Tibial nerve (tissue), 4 donors: ENCODE measurements at places on chromosomes 3 and 15.

GRCh38 chr15:33209575-33210481 is 15.3 kb upstream of the FMN1 start:
- no peak for DNase-seq

GRCh38 chr15:78063970-78064385 is 13.5 kb downstream of the TBC1D2B start:
- no peak for DNase-seq

DNA sequence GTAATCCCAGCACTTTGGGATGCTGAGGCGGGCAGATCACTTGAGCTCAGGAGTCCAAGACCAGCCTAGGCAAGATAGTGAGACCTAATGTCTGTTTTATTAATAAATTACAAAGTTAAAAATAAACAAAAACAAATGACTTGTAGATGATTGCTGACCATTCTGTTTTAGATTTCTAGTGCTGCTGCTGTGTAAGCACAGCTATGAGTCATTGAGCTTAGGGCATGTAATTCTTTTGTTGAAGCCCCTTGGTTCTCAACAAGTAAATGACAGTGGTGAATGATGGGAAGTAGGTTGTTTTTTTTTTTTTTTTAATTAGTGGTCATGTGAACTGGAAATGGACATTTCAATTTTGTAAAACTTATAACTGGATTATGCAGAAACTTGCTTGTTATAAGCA is 63.3 kb downstream of the LEO1 start:
- DNase-seq, result no peak

DNA sequence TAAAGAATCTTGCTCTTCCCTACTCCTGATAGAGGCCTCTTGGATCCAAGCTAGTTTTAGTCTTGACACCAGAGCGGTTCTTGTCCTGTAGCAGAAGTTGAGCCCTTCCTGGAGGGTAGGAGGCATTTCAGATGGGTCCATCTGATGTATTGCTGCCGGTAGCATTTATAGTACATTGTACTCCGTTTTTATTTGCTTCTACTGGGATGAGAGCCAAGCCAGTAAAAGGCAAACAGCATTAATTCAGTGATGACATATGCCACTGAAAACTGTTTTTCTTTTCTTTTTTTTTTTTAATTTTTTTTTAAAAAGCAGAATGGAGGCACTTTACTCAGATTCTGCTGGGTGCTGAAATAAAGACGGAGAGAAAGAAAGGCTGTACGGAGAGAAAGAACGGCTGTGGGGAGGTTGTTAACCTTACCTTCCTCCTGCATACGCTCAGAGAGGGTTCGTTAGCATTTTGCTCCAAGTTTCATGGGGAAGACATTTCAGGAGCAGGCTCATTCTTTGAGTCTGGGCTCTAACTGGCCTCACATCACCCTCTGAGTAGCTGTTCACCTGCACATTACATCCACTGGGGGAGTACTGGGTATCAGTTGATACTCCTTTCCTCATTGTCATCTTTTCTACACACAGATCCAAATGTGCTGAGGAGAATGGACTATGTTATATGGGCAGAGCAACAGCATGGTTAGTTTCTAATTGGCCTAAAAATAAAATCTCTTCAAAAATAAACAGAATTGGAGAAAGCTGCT is 161.5 kb downstream of the FEZF2 start:
- DNase-seq, result no peak

- no peak for DNase-seq
These were observed 62.9 kb upstream of the PRR23C start for GRCh38 chr3:139107424-139108252.

DNA sequence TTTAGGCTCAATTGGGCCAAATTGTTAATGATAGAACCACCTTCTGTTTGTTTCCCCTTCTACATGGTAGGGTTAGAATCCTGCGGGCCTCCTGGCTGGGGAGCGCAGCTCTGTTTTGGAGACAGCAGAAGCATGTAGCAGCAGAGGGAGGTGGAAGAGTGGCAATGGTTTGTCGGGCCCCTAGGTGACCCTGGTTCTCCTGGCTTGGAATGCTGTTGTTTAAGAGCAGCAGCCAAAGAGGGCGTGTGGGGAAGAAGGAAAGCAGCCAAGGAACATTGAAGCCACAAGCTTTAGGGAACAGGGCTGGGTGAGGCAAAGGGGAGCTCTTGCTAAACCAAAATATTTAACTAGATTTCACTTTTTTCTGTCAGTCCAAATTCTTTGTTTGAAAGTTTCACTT is 213.7 kb upstream of the NR2E3 start:
- DNase-seq, result peak; percentile 64

DNA sequence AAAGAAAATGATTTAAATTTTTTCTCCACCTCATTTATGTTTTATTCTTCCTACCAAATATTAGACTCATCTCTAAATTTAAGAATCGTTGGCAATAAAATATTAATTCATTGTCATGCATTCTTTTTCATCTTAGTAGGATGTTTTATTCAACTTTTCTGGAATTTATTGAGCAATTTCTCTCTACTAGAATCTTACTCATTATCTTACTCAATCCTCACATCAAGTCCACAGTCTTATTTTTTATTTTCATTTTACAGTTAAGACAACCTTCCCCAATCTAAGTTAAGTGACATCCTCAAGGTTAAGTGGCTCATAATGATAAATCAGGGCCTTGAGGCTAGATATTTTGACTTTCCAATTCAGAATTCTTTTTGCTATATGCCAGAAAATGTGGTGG is 15.9 kb upstream of the ALDH1A2 start:
- DNase-seq, result no peak
